ENCODE measurements at places on chromosomes 1 and 21.

GRCh38 chr1:207807690-207808321 lies 56.0 kb downstream of the CD46 start:
- DNase-seq: no peak

GRCh38 chr21:35491114-35491513 lies 442.0 kb upstream of the RUNX1 start:
- DNase-seq: no peak

GRCh38 chr1:9155879-9156278 lies 27.0 kb upstream of the GPR157 start:
- no peak for DNase-seq

- no peak for DNase-seq
These were observed 72.4 kb downstream of the MATN1 start for GRCh38 chr1:30650968-30651320.

DNA sequence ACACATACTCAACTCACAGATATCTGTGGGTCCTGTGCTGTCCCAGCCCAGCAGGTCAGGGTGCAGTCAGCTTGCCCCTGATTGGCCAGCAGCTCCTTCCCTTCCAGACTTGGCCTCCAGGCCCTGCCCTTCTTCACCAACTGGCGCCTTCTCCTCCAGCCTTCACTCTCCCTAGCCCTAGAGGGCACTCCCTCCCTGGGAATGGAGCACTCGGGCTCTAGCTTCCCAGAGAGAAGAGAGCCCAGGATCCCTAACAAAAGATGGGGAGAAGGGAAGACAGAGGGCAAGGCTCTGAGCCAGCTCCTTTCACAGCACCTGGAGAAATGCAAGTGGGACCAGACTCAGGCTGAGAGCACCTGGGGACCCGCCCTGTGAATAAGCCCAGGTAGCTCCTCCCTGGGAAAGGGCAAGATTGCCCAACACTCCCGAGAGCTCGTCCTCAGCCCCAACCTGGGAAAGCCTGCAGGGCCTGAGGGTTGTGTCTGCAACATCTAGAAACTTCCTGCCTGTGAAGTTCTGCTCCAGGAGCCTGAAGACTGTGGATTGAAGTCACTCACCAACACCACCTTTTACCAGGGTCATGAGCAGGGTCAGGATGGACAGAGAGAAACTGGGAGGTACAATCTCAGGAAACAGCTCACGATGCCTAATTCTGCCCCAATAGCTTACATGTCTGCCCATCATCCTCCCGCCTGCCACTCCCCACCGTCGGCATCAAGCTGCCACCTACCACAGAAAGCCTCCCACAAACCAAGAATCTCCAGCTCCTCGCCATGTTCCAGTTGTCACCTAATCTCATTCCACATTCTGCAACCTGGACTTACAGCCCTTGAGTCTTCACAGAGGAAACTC lies at the start of gene PGLYRP4:
TSS of gene PGLYRP4 (minus strand) at position 331 of the 852 bp plus-strand sequence. CDS start 909 bp downstream, outside the sequence.
- DNase-seq: no peak

- DNase-seq: no peak
These were observed 118.7 kb downstream of the SIK1 start for GRCh38 chr21:43308101-43308814.

DNA sequence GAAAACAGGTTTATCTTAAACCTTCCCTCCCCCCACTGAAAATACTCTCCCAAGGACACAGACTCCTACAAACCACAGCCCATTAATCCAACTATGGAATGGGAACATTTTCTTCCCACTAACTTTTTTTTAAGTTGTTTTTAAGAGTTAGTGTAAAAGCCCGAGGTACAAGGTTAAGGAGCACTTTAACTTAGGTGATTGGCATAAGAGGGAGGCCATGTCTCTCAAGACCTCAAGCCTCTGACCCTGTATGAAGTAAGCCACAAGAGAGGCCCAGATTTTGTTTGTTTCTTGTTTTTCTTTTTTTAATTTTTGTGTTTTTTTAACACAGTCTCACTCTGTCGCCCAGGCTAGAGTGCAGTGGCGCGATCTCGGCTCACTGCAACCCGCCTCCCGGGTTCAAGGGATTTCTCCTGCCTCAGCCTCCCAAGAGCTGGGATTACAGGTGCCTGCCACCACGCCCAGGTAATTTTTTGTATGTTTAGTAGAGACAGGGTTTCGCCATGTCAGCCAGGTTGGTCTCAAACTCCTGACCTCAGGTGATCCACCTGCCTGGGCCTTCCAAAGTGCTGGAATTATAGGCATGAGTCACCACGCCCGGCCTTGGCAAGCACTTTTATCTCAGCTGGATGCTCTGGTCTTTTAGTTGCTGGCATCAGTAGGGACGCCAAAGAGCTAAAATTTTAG lies 14.4 kb downstream of the ARMH1 start:
- no peak for DNase-seq

DNA sequence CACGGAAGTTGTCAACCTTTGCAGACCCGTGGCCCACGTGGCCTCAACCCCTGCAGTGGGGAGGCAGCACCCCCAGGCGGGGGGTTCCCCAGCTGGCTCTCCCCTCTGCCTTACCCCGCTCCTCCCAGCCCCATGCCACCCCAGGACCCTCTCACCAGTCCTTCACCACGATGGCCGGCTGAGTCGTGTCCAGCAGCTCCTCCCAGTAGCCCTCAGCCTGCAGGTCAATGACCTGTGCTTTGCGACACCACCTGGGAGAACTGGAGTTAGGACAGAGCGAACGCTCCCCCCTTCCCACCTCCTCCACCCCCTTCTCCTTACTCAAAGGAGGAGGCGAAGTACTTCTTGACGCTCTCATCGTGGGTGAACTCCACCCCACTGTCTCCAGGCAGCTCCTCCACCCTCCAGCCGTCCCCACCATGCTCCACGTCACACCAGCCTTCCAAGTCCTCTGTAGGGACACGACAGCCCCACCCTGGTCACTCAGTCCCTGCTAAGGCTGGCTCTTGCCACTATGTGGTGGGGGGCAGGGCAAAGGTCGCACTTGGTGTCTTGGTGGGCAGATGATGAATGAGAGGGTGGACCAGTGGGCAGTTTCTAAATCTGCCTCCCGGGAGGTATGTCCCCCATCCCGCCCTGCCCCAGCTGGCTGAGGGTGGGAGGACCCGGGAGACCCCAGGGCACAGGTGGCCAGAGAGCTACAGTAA lies 4.5 kb downstream of the FBXO2 start:
- no peak for DNase-seq

- DNase-seq: no peak
These were observed 626.6 kb downstream of the KCNT2 start for GRCh38 chr1:195981448-195982139.

- DNase-seq: no peak
These were observed 477.2 kb downstream of the BRINP3 start for GRCh38 chr1:190000365-190000872.

DNA sequence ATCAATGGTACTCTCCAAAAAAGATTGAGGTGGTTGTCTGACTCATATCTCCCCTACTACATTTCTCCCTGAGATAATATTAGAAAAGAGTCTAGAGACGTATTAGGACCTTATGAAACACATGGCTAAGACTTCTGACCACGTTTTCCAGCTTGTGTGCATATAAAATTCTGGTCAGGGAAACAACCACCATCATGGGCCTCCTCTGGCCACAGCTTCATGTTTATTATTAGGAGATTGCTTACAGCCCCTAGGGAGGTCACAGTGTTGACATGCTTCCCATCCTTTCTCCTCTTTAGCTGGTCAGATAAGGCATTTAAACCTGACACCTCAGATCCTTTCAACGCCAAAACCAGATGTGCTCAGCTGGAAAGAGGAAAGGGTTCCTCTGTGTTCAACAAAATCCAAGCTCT lies 620.2 kb downstream of the PLPP3 start:
- DNase-seq: no peak

DNA sequence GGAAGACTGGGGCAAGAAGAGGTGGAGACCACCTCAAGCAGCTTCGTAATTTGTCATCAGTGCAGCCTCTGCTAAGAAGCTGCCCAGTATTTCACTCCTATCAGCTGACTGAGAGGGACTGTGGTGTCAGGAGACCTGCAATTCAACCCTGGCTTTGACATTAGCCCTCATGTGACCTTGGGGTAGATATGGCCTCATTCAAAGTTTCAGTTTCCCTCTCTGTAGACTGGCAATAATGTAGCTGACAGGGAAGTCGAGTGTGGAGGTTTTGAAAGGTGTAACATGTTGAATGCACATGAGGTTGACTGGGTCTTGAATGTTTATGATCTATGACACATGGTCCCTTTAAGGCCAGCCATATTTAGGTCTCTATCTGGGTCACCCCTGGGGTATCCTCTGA lies 2.2 kb upstream of the SPRR4 start:
- no peak for DNase-seq

- DNase-seq: no peak
These were observed 34.4 kb downstream of the WNT4 start for GRCh38 chr1:22108339-22109105.

- DNase-seq: no peak
These were observed 105.4 kb upstream of the C1orf174 start for GRCh38 chr1:4005431-4005830.

DNA sequence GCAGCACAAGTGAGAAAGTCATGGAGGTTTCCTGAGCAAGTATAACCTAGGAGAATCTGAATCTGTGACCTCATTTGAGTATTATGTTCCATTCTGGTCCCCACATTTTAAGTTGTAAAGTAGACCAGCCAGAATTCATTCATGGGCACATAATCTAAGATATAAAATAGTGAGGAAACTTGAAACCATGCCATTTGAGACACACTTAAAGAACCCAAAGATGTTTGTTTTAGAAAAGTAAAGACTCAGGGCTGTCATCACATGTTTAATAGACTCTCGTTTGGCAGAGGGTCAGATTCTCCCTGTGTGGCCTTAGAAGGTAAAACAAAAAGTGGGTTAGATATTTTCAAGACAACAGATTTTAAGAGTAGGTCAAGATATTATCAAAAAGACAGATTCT lies 6.4 kb downstream of the SZT2 start:
- no peak for DNase-seq
